ENCODE measurements at places on chromosomes 3 and 15.

- no peak for DNase-seq
These were observed 641.7 kb downstream of the NR2F2 start for GRCh38 chr15:96972201-96972600.

DNA sequence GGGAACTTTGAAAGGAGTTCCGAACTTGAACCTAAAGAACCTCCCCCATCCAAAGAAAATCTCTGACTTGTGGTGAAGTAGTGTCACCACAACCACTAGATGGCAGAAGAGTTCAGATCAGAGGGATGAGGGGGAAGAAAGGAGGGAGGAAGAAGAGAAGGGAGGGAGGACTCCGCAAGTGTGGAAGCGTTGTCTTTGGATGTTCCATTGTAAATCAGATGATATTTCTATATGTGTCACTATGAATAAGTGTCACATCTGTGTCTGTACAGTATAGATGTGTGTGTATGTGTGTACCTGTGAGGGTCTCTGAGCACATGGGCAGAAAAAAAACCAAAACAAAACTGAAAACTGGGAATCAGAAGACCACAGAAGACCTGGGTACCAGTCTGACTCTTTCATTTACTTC is 16.9 kb downstream of the SLC24A1 start:
- DNase-seq: peak; percentile 85

- DNase-seq: peak; percentile 19
These were observed 23.2 kb downstream of the GPR176 start for GRCh38 chr15:39896846-39897245.

DNA sequence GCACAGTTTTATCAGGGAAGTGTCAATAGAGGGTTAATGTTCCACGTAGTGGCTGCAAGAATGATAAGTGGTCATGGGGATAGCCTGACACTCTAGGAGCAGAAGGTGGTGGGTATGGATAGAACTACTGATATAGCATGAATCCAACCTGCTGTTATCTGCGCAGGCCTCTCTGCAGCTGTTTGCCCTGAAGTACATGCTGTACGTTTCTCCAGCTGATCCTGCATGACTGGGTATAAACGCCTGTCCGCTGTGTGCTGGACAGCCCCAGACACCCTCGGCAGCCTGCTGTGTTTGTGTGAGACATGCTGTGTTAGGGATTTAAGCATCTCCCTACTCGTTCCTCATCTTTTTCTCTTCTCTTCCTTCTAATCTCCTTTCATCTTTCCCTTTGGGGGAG is 87.1 kb downstream of the LPP start:
- no peak for DNase-seq

DNA sequence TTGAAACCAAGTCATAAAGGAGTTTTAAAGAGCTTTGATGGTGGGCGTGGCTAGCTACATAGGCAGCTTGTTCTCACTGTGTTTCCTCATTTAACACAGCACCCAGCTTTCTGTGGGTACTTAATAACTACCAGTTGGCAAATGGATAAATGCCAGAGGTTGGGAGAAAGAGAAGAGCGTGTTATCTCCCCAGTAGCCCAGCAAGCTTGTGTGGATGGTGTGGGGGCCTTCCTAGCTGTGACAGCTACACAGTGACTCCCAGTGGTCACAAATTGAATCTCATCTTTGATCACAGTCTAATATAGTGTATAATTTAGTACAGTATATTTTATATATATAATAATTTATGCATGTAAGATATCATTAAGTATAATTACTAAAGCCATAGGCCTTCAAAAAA is 984.1 kb downstream of the EPHA3 start:
- peak; percentile 34 for DNase-seq

- DNase-seq: no peak
These were observed 538.9 kb upstream of the GRM7 start for GRCh38 chr3:6321999-6322398.

- DNase-seq: peak; percentile 37
These were observed 47.5 kb downstream of the ALDH1L1 start for GRCh38 chr3:126132751-126133511.

DNA sequence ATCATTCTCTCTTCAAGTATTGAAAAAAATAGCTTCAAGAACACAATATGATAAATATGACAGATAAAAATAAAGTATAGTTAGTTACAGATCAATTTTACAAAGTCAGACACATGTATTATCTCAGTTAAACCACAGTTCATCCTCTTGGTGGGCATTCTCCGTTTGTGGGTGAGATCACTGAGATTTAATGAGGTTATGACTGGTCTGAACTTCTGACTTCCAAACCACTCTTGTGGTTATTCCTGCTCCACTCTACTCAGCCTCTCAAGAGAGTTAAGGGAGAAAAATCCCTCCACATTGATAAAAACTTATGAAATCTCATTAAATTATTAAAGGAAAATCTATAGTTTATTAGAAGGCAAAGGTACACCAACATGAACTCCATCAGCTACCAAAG is 229.9 kb upstream of the LRTM1 start:
- peak; percentile 37 for DNase-seq

GRCh38 chr3:59919586-59919985 is 869.8 kb upstream of the CFAP20DC start:
- no peak for DNase-seq

DNA sequence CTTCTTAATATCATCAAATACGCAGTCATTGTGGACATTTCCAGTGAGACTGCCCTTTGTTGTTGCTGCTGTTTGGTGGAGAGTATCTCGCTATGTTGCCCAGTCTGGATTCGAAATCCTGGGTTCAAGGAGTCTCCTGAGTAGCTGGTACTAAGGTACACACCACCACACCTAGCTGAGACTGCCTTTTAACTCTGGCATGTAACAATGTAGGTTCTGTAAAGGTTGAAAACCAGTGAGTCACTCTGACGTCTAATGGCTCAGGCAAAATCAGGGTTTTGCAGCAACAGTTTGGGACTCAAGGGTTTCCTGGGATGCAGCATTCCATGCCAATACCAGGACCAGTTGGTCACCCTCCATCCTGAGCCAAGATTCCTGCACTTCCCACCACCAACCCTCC is 52.2 kb downstream of the AQP9 start:
- peak; percentile 24 for DNase-seq

GRCh38 chr3:160044121-160044520 is 55.5 kb downstream of the IL12A start:
- no peak for DNase-seq

- peak; percentile 79 for DNase-seq
These were observed at the start of gene GOLGA8B for GRCh38 chr15:34583399-34584329. Gene GOLGA8B, minus strand, starts transcription at chr15:34583651. Its CDS starts 47,739 bp downstream, at chr15:34535912.

GRCh38 chr3:134922101-134922500 is 127.0 kb downstream of the EPHB1 start:
- DNase-seq: no peak

- no peak for DNase-seq
These were observed 8.5 kb upstream of the PIAS1 start for GRCh38 chr15:68045289-68046265.

DNA sequence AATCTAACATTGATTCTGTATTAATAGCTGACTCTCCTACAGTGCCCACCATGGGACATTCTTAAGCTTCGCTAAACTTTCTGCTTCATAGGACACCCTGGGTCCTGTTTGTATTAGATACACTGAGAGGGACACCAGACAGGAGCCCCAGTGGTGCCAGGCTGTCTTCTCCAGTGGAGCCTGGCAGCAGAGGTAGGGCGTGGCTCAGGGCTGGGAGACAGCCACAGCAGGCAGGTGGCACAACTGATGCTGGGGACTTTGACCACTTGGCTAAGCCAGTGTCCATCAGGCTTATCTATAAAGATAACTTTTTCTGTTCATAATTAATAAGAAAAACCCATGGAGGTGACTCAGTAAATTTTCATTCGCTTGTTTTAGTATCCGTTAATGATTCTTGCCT is 21.8 kb downstream of the NIPA1 start:
- DNase-seq: no peak

DNA sequence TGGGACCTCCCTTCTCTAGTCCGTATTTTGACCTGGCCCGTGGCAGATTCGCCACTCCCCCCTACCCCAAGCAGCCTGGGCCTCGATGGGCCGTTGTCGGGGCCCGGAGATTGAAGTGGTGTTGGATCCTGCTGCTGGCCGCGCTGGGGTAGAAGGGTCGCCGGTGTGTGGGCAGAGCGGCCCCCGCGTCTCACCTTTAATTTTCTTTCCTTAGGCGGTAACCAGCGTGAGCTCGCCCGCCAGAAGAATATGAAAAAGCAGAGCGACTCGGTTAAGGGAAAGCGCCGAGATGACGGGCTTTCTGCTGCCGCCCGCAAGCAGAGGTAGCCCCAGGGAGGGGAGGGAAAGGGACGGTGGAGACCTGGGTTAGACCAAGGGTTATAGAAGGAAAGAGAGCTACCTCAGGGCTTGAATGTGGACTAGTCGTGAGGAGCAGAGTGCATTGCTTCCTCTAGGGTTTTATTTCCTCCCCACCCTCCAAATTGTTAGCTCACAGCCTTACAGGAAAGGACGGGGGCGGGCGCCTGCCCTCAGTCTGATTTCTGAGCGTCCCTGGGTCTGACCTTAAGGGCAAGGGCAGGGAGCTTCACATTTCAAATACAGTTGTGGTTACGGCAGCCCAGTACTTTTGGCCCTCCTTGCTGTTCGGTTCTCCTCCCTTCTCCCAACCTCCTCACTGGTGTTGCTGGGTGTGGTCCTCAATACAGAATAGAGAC is 799 bp downstream of the SERF2 start:
- peak; percentile 51 for DNase-seq

DNA sequence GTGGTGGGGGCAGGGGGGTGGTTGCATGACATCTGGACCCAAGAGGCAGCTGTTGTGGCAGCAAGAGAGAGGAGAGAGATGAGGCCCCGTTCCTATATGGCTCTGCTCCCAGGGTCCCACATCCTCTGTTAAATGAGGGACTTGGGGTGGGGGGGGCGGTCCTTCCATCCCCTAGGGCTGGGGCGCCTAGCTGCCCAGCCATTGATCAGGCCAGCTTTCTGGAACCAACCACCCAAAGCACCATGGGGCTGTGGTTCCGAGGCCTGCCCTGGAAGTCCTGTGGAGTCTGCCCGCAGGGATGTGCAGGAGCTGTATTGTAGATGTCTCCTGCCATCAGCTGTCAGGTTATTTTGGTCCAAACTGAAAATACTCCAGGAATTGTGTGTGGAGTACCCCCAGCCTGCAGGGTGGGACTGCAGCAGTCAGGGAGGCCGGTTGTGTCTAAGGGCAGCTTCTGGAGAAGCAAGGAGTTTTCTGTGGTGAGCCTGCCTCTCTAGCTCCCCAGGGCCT is 5.2 kb downstream of the FURIN start:
- DNase-seq: no peak

GRCh38 chr3:125061646-125062045 is 5.8 kb upstream of the HEG1 start:
- no peak for DNase-seq

DNA sequence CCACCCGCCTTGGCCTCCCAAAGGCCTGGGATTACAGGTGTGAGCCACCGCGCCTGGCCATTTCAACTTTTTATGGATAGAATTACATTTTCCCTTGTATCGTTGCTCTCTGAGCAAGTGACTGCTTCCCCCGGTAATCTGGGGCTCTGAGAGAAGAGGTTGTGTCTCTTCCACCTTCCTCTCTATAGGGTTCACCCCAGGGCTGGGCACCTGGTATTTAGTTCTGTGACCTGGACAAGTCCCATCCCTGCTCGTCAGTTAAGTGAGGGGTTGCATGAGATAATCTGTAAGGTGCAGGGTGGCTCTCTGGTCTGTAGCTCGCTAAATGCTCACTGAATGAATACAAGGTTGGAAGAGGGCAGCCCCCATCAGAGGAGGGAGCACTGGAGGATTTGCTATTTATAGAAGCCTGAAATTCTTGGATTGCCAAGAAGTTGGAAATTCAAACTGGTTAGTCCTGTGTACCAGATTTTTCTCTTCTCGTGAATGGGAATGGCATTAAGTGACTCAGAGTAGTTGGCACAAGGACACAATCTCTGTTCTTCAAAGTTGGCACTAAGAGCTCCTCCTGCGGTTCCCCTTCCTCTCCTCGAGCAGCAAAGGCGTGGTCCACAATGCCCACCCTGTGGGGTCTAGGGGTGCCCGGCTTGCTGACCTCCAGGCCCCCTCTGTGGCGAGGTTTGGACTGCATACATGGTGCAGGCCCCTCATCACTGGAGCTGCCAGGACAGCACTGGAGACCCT is 68.1 kb upstream of the DLG1 start:
- DNase-seq: no peak

GRCh38 chr3:47225310-47225906 is 57.2 kb downstream of the KIF9 start:
- DNase-seq: no peak

GRCh38 chr3:25171118-25171807 is 256.8 kb upstream of the RARB start:
- DNase-seq: no peak

DNA sequence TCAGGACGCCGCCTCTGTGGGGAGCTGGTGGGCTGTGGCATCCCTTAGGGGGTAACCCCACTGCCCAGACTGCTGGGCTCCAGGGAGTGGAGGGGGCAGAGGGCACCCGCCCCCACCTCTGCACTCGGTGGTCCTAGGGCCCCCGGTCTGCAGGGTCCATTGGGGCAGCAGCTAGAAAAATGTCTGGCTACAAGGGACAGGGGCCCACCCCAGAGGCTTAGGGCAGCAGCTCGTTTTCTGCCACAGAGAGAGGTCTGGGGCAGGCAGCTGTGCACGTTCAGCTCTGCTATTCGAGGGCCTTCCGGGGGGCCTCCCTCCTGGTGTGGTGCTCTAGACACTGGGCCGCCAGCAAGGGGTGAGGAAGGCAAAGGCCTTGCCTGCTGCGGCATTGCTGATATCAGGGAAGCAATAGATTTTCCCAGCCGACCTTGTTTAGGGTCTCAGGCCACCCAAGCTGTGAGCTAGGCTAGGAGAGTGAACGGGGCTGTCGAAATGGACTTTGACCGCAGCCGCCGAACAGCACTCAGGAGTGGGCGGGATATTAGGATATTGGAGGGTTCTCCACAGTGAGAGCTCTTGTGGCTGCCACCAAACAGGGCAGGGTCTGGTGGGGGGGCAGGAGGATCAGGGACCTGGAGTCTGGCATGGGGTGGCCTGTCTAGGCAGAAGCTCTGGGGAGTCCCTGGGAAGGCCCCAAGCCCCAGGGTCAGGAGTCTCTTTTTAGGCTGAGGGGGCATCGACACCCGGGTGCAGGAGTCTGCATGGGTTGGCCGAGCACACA is 61.4 kb upstream of the KLF13 start:
- DNase-seq: no peak

- DNase-seq: no peak
These were observed 53.5 kb upstream of the WNT5A start for GRCh38 chr3:55540579-55540978.

DNA sequence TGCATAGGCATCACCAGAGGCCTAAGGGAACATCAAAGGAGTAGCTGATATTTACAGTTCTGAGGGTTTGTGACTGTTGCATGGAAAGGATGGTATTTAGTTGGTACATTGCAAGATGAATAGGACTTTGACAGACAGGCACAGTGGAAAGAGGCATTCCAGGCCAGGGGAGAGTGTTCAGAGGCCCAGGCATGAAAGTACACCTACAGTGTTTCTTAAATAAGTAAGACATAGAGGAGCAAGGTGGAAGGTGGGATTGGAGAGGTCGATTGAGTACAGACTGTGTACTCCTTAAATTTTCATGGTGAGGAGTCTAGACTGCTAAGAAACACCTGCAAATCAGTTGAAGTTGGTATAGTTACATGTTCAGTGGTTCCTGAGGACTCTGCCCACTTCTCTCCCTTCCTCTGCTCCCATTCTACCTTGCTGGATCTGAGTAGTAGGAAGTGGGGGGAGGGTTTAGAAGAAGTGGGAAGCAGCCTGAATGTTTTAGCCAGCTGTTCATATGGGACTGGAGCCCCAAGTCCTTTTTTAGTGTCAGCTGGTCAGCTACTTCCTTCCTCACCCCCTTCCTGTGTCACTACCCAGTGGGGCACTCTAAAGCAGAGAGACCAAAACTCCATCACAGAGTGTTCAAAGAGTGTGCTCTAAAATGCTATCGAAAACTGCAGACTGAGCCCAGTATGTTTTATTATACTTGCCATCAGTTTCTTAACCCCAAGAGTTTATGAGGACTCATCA is 14.0 kb downstream of the KLHL18 start:
- DNase-seq: no peak

- DNase-seq: no peak
These were observed 17.8 kb upstream of the IREB2 start for GRCh38 chr15:78420220-78420619.

Measured in AG20443 (cell line).